ENCODE measurements at places on chromosomes 6 and 20.

DNA sequence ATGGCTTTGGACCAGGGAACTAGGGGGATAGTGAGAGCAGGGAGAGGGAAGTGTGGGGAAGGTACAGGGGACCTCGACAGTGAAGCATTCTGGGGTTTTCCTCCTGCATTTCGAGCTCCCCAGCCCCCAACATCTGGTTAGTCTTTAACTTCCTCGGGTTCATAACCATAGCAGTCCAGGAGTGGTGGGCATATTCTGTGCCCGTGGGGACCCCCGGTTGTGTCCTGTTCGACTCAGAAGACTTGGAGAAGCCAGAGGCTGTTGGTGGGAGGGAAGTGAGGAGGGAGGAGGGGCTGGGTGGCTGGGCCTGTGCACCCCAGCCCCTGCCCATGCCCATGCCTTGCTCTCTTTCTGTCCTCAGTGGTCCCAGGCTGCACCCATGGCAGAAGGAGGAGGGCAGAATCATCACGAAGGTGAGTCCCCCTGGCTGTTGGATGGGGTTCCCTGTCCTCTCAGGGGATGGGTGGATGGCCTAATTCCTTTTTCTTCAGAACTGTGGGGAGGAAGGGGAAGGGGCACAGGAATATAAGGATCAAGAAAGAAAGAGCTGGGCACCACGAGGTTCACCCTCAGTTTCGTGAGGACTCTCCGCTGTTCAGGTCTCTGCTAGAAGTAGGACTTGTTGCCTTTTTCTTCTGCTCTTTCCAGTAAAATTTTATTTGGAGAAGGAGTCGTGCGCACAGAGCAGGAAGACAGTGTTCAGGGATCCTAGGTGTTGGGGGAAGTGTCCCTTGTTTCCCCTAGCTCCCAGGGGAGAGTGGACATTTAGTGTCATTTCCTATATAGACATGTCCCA lies 4.2 kb downstream of the VEGFA start:
- no peak for DNase-seq

- no peak for DNase-seq
Measured at GRCh38 chr6:139020689-139021088, 7.9 kb upstream of the ABRACL start.

DNA sequence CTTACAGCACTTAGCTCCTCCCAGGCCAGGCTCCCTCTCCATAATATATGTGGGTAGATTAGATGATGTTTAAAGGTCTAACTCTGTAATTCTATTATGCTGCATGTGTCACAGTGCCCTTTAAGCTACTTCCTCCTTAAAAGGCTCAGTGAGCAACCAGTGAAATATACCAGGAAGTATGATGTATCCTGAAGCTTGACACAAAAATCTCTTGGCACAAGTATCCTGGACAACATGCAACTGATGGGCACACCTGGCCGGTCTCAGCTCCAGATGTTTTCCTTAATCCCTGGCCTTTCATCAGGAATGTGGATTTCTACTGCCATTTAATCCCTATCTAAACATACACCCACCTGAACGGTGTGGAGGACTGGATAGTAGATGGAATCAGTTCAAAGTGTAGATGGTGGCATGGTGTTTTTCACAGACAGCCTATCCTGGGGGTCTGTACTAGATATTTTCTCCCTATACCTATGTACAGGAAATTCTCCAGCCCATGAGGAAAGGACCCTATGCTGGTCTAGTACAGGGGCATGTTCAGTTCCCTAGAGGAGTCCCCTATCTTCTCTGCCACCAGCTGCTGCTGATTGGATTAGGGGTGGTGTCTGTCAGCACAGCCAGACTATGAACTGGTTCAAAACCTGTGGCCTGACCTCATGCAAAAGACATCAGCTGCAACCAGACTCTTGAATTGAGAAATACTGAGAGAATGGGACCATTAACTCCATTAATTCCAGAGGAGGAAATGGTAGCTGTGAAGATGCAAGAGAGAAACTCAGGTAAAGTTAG lies 59.4 kb upstream of the CITED2 start:
- no peak for DNase-seq

DNA sequence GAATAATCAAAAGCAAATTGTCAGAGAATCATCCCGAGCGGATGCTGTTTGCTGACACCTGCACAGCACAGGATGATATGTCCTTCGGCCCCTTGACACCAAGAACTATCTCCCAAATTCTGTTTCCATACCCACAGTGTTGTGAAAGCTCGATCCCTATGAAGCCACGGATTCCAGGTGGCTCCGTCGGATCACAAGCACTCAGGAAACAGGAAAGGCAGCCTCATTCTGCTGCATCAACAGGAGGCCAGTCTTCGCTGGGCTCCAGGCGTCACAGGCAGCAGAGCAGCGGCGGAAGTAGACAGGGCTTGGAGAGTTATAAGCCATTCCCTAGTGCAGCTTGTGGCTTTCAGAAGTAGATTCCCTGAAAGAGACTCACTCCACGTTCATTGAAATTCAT lies 342.3 kb downstream of the C6orf118 start:
- no peak for DNase-seq

Measured in stimulated activated CD4-positive, alpha-beta T cell treated with anti-CD3 and anti-CD28 coated beads, Interleukin-4, amount 100 ng/mL, for 48 hours (primary cell).